ENCODE measurements at places on chromosomes 3 and 15.

- no peak for DNase-seq
Observed at GRCh38 chr15:100703671-100704070, 101.3 kb downstream of the ASB7 start.

DNA sequence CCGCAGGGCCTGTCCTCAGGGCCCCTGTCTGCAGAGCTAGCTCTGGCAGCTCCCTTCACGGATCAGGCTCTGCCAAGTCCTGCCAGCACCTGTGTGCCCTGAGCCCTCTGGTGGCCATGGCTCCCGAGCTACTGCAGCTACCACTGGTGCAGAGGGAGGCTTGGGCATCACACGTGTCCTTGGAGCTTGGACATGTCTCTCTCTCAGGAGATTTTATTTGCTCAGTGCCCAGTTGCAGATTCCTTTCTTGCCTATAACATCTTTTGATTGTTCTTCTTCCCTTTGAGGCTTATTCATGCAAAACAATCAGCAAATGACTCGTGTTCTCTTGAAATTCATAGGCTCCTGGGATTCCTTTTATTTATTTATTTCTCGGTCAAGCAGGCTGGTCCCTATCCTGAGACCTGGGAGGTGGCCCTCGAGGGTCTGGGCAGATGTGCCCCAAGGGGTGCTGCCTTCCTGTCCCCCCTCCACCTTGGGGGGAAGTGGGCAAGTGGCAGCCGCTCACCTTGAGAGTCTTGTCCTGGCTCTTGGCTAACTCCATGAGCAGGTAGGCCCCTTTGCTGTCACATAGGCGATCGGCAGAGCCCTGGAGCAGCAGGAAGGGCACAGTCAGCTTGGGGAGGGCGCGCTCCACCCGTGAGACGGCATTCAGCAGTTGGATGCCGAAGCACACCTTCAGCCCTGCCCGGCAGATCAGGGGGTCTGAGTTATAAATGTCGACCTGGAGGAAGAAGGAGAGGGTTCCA is 21.9 kb downstream of the ABTB1 start:
- no peak for DNase-seq

DNA sequence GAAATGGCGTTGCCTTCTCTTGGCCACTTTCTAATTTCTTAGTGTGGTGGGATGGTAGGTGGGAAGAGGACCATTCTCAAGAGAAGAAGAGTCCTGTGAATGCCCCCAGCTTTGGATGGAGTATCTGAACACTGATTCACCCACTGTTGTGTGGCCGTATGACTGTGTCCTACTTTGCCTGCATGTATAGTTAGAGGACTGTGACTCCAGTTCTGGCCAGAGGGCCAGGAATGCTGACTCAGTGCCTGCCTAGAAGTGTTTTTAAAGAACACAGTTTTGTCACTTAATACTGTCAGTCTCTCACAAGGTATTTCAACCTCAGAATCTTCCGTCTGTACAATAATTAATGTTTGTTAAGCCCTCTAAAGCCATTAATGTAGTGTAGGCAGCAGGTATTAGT is 2.1 kb downstream of the SEC61A1 start:
- no peak for DNase-seq

DNA sequence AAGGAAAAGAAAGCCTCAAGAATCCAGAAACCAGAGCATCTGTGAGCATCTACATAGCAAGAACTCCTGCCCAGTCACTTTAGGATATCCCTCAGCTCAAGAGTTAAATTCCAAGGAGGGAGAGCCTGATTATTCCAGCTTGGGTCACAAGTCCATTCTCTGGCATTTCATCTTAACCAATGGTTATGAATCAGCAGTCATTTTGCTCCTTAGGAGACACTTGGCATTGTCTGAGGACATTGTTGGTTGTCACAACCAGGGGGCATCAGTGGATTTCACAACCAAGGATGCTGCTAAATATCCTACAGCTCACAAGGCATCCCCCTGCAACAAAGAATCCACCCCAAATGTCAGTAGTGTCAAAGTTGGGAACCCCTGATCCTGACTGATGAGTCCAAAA is 51.0 kb upstream of the LMCD1 start:
- no peak for DNase-seq

DNA sequence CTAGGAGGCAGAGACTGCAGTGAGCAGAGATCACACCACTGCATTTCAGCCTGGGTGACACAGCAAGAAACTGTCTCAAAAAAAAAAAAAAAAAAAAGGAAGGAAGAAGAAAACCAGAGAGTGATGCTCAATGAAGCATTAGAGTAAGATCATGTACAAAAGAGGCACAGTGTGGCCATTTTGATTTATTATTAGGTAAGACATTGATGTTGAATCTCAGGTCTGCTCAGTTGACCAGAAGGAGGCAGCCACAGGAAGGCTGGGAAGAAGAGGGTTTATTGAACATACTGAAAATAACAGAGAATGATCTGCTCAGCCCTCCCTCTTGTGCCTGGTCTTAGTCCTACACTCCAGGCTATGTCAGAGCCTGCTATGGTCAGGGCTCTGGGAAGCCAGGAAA is 15.6 kb downstream of the LRRK1 start:
- no peak for DNase-seq

GRCh38 chr3:122101646-122102045 is 46.5 kb downstream of the CD86 start:
- no peak for DNase-seq

DNA sequence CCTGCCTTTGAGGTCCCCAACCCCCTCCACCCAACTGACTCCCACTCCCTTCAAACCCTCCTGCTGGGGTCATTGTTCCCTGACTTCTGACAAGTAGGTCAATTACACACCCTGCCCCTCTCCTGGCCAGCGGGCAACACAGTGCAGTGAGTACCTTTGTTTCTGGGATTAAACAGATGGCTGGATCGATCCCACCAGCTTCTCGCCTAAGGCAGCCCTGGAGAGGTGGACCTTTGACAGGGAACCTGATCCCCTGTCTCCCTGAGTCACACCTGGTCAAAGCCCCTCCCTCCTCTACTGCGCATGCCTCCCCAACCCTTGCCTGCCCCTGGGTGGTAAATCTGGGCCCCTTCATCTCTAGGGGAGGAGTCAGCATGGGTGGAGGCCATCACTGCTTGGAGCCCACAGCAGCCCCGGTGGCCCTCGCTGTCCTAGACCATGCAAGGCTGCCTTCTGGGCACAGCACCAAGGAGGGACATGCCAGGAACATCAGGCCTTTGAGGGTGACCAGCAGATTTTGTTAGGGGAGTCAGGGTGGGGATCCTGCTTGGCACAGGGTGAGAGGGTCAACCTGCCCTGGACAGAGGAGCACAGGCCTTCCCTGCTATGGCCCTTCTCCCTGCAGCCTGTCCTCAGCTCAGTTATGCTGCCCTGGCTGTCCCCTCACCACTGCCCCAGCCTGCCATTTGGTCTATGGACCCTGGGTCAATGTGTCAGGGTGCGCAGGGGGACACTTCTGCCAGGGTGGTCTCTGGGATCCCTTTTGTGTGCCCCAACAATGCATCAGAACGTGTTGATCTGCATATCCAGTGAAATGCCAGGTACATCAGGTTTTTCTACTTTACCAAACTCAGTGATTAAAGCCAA is 9.8 kb upstream of the PRR23E start:
- DNase-seq: no peak

DNA sequence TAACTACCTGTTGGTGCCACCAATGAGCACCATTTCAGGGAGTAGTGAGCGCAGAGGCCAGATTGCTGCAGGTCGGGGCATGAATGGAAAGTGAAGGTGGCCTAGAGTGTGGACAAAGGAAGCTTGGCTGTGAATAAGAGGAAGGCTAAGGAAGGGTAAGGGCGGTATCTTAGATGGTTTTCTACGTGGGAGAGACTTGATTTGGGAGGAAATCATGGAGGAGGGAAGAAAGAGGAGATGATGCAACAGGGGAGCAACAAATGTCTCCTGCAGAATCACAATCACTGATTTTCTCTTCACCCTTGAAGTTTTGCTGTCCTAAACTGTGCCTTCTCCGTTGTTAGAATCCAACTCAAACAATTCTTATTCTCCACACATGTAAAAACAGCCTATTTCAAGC is 21.8 kb downstream of the NME9 start:
- no peak for DNase-seq

DNA sequence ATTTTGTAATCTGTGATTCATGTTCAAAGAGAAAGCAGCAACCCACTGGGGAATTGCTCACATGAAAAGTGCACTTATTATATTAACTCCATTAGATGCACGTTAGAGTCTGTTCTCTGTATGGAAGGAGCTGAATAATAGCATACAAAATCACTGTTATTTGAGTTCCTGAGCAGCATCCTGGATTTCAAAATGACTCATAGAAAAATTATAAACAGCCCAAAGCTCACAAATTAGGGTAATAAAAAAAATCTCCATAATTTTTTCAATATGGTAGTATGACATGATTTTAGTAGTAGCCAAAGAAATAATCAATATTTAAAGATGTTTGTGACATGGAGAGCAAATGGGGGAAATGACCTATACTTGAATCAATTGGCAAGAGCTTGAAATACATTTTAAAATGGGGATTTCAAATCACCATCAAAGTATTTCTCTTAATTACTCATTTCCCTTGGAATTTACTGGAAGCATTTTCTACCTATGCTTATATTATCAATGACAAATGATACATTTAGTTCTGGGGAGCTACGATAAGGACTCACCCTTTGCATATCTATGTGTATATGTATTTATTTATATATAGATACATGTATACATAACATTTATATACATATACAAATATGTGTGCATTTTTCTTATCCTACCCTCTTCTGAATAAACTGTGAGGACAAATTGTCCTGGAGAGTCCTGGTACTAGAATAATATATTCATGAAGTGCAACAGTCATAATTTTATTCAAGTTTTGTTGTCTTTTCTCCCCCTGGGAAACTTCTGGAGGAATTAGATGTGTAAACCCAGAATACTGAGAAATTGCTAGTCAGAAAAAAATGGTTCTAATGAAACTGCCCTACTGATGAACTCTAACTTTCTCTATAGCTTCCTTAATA is 116.3 kb downstream of the RPL22L1 start:
- no peak for DNase-seq
